ENCODE measurements at places on chromosomes 1 and 21. TPM values are rescaled to one million over a fixed set of nuclear protein-coding genes. Genes with fewer than 3 reads are reported as not detected.

- no peak for DNase-seq
Observed at GRCh38 chr1:2193514-2194281, 874 bp downstream of the FAAP20 start.

GRCh38 chr1:234600418-234601281, 9.3 kb downstream of the IRF2BP2 start:
- no peak for DNase-seq

DNA sequence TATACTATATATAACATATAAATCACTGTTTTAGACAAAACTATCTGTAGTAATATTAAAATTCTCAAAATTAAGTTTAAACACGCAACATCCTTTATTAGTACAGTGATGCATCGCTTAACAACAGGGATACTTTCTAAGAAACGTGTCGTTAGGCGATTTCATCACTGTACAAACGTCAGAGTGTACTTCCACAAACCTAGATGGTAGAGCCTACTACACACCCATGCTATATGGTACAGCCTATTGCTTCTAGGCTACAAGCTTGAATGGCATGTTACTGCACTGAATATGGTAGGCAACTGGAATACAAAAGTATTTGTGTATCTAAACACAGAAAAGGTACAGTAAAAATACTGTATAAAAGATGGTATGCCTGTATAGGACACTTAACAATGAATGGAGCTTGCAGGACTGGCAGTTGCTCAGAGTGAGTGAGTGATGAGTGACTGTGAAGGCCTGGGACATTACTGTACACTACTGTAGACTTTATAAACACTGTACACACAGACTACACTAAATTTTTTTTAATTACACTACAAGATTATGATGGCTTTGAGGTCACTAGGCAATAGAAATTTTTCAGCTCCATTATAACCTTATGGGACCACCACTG, 10.5 kb downstream of the FOXJ3 start:
- no peak for DNase-seq

DNA sequence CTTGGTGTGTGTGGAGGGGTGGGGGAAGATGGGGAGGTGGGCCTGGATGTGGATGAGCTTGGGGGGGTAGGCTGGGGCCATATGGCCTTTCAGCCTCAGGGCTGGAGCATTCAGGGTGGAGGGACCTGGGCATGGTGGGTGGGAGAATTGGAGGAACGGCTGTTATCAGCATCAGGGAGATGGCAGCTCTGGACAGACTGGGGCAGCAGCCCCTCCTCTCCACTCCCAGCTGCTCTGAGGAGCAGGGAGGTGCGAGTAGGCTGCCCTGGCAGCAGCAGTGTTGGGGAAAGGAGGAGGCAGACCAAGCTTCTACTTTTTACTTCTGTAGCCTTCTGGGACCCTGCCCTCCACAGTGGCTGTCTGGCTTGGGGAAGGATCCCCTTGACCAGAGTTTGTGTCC, 10.2 kb downstream of the PPFIA4 start:
- no peak for DNase-seq

- peak; percentile 35 for DNase-seq
Observed at GRCh38 chr1:15501208-15502032, 22.6 kb downstream of the CASP9 start.

DNA sequence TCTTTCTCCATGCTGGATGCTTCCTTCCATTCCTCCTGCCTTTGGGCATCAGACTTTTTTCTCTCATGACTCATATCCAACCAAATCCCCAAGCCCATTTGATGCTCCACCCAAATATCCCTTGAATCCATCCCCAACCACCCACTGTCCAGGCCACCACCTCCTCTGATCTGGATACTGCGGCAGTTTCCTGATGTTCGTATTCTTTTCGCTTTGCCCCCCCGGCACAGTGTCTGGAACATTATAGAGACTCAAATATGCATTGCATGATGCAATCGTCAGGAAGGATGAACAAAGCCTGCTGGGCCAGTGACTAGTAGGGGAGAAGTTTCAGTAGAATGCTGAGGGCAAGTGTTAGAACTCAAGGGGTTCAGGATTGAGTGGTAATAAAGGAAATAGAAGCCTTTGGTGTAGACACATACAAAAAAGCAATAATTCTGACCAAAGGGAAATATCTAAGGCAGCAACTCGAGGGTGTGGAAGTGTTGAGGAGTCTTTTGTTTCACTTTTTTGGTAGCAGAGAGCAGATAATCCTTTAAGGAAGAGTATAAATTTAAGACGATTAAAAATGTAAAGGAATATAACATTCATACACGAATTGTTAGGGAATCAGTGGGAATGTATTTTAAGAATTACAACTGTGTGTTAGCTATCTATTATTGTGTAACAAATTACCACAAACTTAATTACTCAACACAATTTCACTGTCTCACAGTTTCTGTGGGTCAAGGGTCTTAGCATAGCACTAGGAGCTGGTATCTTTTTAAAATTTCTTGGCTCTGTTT, 7.5 kb downstream of the S100A11 start:
- DNase-seq, result peak; percentile 54

GRCh38 chr1:12778907-12779306, 5.4 kb downstream of the PRAMEF12 start:
- no peak for DNase-seq

DNA sequence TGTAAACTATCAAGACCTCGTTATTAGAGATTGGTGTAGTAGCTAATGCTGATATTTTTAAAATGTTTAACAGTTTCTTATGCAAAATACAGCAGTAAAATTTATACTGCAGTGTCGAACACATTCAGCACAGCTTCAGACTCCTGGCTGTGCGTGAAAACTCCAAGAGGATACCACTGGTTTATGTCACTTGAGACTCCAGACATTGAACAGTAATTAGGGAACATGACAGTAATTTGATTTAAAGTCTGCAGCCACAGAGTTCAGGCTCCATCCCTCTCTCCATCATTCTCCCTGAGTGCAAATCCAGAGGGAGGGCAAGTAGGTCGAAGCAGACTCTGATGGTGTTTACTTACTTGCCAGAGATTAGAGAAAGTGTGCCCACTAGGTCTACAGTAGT, 94.2 kb downstream of the AK5 start:
- DNase-seq, result no peak

GRCh38 chr1:247746391-247746935, 1.5 kb downstream of the OR14A2 start:
- peak; percentile 23 for DNase-seq

DNA sequence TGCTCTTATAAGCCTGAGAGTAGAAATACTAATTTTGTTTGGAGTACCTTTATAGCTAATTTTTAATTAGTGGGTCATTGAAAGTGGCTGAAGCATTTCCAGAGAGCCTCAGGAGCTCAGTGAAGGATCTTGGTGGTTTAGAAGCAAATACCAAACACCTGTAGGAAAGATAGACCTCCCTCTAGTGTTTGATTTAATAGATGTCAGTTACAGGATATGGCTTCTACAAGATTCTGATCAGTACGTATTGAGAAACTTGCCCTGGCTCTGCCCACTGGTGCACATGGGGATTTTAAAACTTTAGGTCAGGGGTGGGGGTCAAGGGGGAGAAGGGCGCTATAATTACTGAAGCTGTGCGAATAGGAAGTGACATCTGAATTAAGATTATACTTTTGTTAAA, 122.2 kb downstream of the POU2F1 start:
- DNase-seq, result no peak

DNA sequence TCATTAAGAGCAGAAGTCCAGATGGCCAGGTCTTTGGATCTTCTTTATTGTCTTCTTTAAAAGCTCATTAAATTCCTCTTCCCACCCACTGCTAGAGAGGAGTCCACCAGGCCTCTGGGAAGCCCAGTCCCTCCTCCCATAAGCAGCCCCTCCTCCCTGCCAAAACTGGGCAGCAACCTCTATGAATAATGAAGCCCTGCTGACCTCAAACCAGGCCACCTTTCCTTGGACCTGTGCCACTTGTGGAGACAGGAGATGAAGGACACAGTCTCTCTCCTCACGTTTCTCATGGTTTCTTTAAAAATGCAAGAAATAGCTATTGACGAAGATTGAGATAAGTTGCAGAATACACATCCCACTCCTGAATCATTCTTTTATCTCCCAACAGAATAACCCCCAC, 112.8 kb downstream of the EDEM3 start:
- no peak for DNase-seq

- DNase-seq, result no peak
Observed at GRCh38 chr1:110607536-110608230, 1.5 kb upstream of the KCNA2 start.

DNA sequence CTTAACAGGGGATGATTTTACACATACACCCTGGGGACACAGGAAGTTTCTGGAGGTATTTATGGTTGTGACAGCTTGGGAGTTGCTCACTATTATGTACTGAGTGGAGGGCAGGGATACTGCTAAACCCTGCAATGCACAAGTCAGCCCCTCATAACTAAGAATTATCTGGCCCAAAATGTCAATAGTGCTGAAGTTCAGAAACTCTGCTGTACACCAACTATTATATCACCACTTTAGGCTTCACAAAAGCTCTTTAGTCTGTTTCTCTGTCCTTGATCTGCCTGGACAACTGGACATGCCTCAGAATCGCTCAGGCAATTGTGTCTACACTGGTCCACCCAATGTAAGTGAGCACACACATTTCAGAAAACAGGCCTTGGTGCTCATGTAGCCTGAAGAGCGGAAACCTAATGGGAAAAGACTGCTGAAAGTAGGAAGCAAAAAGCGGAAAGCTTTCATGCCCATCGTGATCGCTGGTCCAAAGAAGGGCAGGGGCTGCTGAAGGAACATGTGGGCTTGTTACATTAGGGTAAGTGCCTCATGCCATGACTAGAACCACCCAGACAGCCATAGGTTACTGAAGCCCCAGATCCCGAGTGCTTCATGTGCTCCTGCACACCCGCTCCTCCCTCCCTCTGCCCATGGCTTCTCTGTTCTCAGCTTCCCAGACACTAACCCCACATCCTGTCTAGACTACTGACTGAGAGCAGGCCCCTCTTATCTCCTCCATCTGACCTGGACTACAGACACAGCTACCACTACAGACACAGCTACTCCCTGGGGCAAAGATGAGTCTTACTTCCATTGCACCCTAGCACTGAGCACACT, 73.5 kb downstream of the LRIG2 start:
- peak; percentile 44 for DNase-seq

DNA sequence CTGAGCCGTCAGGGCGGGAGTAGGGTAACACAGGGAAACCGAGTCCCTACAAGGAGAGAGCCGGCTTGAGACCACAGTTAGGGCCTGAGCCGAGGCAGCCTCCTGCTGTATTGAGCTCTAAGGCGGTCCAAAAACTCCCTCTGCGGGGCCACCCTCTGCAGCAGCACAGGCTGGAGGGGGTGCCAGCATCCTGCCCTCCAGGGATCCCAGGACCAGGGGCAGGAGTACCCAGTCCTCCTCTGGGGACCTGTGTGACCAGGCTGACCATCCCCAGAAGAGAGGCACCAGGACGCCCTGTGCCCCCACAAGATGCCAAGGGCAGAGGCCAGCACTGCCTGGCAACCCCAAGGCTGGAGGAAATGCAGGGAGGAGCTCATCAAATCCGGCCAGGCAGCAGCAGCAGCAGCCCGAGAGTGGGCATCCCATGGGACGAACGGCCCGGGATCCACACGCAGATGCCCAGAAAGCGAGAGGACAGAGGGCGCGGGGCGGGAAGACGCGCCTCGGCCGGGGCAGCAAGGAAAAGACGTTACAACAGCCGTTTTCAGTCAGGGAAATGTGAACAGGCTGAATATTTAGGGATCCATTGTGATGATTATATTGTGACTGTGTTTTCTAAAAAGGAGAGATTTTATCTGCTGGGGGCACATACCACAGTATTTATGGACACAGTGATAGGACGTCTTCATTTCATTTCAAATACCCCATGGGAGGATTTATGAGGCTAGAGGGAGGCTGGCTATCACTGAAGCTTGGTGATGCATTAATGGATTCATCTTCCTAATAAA, 57.1 kb upstream of the COL18A1 start:
- no peak for DNase-seq

DNA sequence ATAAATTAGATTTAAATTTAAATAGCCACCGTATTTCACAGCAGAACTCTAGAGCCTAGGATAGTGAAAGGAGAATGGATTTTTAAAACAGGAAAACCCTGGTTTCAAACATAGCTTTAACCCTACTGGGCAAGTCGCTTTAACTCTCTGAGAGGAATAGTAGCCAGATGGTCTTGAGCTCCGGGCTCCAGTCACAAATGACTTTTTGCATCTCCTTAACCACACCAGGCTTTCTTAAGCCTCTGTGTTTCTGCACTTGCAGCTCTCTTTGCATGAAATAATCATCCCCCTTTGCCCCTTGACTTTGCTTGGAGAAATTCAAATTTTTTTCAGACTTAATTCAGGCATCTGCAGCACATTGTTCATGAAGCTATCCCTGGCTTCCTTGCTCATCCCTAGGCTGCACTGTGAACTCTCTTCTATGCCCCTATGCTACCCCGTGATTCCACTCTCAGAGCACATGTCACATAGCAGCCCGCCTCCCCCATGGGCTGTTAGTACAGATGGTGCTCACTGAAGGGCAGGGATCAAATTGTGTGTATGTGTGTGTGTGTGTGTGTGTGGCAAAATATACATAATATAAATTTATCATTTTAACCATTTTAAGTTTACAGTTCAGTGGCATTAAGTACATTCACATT, 68.8 kb upstream of the DAB1 start:
- no peak for DNase-seq

GRCh38 chr1:156347331-156347730, 9.0 kb downstream of the TSACC start:
- DNase-seq, result no peak

- DNase-seq, result no peak
Observed at GRCh38 chr1:224044420-224044819, 69.5 kb upstream of the FBXO28 start.

- no peak for DNase-seq
Observed at GRCh38 chr1:63413394-63413793, 46.0 kb downstream of the ALG6 start.

DNA sequence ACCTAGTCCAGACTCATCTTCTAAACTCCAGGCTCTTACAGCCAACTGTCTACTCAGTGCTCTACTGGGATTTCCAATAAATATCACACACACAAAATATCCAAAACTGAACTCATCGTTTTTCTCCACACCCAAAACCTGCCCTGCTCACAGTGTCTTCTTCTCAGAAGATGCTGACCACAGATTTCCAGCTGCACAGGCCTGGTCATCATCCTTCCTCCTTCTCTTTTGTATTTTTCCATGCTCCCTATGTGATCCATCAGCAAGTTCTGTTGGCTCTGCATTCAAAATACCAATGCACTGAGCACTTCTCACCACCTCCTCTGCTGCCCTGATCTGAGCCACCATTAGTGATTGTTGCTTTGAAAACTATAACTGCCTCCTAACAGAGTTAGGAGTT, 159.5 kb upstream of the KAZN start:
- DNase-seq, result no peak

GRCh38 chr1:186838380-186839040, 9.8 kb downstream of the PLA2G4A start:
- DNase-seq, result no peak

DNA sequence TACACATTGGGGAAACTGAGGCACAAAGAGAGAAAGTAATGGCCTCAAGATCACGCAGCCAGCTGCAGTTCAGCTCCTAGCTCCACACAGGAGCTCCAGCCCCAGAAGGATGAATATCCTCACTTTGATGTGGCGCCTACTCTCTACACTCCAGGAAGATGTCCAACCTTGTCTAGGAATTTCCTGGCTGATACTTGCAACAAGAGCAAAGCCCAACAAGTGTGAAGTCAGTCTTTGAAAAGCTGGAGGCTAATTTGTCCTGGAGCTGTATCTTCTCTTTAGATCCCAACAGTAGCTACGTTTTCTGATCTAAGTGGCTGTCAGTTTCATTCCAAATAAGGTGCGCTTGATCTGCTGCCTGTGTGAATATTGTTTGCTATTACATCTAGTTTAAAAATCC, 344.9 kb downstream of the PTPRU start:
- DNase-seq, result no peak

Gene FRRS1
- 4.0 TPM for total RNA-seq

Gene OR2G6
- total RNA-seq, result not detected

Gene SYTL1
- total RNA-seq, result 4.1 TPM

Gene LIN28A
- not detected for total RNA-seq

Gene NUP210L
- total RNA-seq, result 0.03 TPM

Data from HT1080 (cell line).